ENCODE measurements at places on chromosomes 12 and 14.

GRCh38 chr12:46404225-46404631 is 31.7 kb upstream of the SLC38A2 start:
- DNase-seq, result no peak

- DNase-seq, result peak; percentile 88
Measured at GRCh38 chr14:75293920-75294648, 15.5 kb downstream of the FOS start.

DNA sequence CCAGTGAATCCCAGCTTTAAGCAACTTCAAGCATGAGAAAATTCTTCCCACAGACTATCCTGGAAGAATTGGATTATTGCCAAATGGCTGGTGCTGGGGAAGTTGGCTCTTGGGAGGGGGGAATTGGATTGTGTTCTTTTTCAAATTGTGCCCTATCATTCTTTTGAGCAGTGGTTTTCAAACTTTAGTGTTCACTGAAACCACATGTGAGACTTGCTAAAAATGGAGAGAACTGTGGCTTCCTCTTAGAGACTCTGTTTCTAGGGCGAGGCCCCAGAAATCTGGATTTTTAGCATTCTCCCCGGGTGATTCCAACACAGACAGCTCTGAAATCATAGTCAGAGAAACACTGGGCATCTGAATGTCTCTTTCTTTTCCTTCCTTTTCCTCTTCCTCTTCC is 14.3 kb upstream of the OTUB2 start:
- no peak for DNase-seq

- DNase-seq, result no peak
Measured at GRCh38 chr12:31106101-31106803, 32.6 kb downstream of the DDX11 start.

DNA sequence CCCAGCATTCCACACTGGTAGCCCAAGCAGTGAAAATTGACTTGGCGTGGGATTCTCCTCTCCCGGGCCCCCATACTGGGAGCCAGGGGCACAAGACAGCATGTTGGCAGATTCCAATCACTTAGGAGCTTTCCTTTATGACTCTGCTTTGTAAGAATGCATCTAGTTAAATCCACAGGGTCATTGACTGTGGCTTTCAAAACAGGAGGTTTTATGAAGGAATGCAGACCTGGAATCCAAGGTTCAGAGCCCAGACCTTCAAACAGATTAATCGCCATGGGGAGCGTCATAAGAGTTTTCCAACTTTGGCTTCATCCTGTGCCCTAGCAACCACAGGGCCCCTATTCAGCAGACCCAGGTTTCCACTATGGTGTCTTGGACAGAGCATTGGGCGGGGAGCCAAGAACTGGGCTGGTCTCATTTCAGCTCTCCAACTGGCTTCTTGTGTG is 76.4 kb upstream of the RMST start:
- no peak for DNase-seq

- DNase-seq, result no peak
Measured at GRCh38 chr12:96514328-96514727, 25.0 kb downstream of the CFAP54 start.

DNA sequence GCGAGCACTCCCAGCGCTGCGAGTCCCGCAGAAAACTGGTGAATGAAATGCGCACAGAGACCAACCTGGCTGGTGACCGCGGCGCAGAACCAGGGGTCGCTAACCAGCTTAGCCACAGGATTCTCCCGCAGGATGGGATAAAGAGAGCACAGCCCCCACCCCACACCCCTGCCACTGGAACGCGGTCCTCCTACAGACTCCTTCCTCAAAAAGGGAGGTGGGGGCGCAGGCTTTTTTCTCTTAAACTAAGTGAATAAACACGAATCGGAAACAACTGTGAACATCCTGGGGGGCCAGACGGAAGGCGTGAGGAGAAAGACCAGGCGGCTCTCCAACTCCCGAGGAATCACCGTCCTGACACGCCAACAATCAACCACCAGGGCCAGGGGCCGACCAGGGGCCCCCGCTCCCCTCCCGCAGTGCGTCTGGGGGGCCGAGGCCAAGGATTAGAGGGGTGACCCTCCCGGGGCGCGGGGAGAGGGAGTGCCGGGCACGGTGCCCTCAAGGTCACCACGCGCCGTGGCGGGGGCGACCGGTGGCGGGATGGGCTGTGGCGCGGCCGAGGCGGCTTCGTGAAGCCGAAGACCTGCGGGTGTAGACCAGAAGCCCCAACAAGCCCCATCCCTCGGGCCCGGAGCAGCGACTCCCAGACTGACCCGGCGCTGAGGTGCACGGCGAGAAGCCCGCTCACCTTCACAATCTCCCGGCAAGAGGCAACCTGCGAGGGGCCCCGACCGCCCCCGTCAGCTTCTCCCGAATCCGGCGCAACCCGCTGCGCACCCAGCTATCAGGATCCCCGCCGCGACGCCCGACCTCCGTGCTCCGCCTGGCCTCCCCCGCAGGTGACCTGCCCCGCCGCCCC is 704 bp downstream of the ATP2B1 start:
- DNase-seq, result peak; percentile 16

DNA sequence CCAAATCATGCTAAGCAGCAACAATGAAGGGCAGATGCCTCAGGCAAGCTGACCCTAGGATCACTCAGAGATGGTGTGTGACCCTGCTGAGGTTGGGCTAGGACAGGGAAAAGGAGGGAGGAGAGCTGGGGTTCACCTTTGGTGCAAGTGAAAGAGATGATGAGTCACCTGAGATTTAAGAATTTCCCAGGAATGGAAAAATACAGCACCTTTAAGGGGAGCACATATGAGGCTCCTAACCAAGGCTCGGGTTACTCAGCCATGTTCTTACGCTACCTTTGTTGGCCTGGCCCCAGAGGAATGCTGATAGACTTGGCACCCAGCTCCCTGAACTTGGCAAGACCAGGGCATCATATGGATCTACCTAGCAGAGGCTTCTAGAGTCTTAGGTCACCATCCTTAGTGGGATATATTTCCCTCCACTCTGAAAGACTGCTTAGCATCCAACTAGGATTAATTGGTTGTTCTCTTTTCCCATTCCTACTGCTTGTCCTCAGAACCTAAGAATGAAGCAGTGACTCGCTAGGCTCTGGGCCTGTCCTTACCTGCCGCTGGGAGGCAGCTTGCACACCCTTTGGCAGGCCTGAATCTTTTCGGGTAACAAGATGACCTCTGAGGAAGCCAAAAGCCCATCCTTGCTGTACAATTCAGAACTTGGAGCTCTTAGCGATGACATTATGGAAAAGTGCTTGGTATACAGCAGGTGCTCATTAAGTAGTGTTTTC is 4.0 kb upstream of the NAA25 start:
- DNase-seq, result no peak

DNA sequence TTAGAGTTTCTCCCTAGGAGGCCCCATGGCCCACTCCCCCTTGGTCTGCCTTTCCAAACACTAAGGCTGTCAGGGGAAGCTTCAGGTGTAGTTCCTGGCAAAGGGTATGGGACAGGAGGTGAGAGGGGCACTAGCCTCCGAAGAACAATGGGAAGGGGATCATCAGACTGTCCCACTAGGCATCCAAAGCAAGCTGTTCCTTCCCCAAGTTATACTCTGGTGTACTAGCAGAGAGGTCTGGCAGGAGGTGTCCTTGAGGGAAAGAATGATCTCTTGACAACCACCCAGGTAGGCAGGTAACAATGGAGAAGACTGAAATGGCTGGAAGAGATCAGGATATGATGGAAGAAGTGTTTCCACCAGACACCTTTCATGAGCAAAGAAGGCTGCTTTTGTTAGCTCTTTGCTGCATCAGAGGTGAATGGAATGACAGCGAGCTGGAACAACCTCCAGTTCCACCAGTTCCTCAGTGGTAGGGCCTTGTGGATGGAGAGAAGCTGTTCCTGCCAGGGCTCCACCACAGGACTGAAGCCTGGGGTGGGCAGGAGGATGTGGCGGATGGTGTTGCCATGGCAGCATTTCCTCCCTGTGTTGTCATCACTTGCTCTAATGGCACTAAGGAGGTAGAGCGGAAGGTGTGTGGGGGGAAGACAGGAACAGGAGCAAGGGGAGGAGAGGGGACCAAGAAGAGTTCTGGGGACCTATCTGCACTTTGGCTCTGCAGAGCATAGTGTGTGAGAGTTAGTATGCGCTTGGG is 2.3 kb upstream of the AGAP2 start:
- DNase-seq, result peak; percentile 59

DNA sequence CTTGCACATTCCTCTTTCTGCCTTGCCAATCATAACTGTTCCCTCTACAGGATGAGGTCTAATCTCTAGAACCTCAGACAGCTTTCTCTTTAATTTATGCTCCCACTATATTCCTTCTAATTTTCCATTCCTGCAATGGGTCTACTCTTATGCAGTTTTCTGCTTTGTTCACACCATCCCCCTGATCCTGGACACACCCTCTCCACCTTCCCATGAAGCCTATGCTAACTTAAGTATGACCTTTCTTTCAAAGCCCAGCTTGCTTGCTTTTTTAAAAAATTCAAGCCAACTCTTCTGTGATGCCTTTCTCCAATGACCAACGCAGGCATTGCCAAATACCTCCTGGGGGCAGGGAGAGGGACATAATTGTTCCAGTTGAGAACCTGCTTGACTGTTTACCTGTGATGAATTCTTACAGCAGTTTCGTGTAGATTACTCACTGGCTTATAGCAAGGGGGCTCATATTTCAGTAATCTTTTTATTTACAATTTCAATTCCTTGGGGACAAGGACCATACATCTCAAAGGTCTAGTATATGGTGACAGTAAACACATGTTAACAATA is 7.8 kb downstream of the SLC38A1 start:
- DNase-seq, result no peak

GRCh38 chr12:108633081-108633533 is 587 bp downstream of the SELPLG start:
- DNase-seq, result no peak

- no peak for DNase-seq
Measured at GRCh38 chr12:27782481-27782880, 2.4 kb upstream of the MANSC4 start.

GRCh38 chr12:109927622-109928021 is 27.5 kb downstream of the TCHP start:
- DNase-seq, result no peak

DNA sequence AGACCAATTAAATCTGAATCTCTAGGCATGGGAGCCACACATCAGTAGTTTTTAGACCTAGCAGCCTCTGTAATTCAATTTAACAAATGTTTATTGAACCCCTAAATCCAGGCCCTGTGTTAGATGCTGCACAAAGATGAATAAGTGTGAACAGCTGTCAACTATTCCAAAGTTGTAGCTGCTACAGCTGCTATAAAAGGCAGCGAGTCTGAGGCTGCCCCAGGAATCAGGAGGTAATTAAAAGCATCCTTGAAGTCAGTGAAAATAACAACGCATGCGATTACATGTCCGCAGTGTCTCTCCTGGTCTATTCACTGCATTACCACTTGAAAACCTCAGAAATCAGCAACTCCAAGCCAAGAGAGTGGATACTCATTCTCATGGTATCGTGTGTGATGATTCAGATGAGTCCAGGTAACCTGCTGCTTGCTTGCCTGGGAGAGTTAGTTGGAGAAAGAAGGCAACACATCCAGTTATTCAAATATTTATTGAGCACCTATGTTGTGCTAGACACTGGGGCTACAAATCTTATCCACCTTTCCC is 34.9 kb upstream of the DDHD1 start:
- no peak for DNase-seq

DNA sequence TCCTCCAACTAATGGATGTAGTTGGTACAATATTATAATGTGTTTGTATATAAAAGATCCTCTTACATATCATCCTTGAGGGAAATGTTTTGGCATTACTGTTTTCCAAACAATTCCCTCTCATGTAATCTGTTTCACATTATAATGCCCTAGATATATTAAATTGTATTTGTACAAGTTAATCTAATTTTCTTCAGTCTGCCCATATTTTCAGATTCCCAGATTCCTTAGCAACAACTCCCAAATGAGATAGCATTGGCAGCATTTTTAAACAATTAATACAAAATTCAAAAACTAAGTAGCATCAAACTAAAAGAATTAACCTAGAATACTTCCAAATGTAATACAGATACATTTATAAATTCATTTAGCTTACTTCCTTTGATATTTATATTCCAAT is 860.2 kb downstream of the C12orf50 start:
- no peak for DNase-seq

GRCh38 chr12:51838762-51839161 is 9.8 kb downstream of the FIGNL2 start:
- no peak for DNase-seq

- no peak for DNase-seq
Measured at GRCh38 chr12:82326905-82327503, 31.2 kb downstream of the CCDC59 start.

GRCh38 chr12:78792052-78792698 is 72.4 kb upstream of the SYT1 start:
- no peak for DNase-seq

GRCh38 chr12:119674560-119674959 is 6.6 kb downstream of the PRKAB1 start:
- DNase-seq, result no peak

DNA sequence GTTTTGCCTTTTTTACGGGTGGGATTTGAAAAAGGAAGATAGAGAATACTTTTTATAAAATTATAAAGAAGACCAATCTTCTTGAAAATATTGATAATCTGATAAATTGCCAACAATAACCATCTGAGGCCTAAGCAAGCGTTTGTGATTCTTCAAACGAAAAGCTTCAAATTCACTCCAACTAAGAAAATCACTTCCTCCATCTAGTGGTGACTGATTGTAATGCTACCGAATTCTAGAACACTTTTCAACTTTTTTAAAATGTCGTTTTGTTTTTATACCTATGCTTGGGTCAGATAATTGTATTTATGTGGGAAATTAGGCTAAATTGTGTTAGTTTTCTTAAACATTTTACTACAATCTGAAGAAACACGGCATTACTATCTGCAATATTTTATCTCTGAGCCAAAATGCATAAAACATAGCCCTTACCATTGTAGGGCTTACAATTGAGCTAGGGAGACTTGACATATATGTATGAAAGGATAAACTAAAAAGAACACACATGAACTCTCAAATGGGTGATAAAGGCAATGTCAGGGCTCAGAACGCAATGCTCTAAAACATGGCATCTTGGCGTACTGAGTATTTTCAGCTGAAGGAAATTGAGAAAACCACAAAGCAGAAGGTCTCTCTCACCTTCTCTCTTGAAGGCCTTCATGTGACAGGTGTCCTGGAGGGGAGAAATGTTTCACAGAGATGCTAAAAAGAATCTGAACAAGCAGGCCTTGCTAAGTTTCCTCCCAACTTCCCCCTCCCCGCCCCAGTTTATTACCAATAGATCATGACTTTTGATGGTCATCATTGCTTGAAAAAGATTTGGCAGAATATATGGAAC is 36.8 kb upstream of the G2E3 start:
- DNase-seq, result no peak
